Natural killer cell treated with Interleukin-12 subunit alpha and Interleukin-12 subunit beta and Interleukin-15 and Interleukin-18, amount 100 ng/mL, for 72 hours (primary cell): ENCODE measurements at places on chromosomes 7 and 10. TPM values are rescaled to one million over a fixed set of nuclear protein-coding genes. Genes with fewer than 3 reads are reported as not detected.
A peak's percentile ranks its signal among the peaks of the same experiment; 100 is the strongest.

Gene HSPB1
- total RNA-seq: 13.3 TPM

Gene FBH1
- total RNA-seq: 65.3 TPM

Gene ABCC2
- 1.5 TPM for total RNA-seq

Gene HOXA10
- total RNA-seq: 1.3 TPM

Gene DOCK1
- total RNA-seq: 1.3 TPM

Gene CALCR
- total RNA-seq: not detected

Gene MRLN
- total RNA-seq: not detected

Gene RNF148
- not detected for total RNA-seq

Gene PDE6C
- total RNA-seq: not detected

Gene CYP3A7
- total RNA-seq: not detected

Gene PTPN20
- not detected for total RNA-seq

Gene DRGX
- not detected for total RNA-seq

Gene TACC2
- not detected for total RNA-seq

Gene MAP3K8
- 239 TPM for total RNA-seq

Gene CDK1
- 61.1 TPM for total RNA-seq

Gene UCN3
- not detected for total RNA-seq

DNA sequence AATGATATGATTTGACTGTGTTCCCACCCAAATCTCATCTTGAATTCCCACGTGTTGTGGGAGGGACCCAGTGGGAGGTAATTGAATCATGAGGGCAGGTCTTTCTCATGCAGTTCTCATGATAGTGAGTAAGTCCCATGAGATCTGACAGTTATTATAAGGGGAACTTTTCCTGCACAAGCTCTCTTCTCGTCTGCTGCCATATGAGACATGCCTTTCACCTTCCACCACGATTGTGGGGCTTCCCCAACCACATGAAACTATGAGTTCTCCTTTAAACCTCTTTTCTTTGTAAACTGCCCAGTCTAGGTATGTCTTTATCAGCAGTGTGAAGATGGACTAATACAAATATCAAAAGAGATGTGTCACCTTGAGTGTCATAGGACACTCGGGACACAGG, 502.7 kb upstream of the PODXL start:
- DNase-seq: no peak

DNA sequence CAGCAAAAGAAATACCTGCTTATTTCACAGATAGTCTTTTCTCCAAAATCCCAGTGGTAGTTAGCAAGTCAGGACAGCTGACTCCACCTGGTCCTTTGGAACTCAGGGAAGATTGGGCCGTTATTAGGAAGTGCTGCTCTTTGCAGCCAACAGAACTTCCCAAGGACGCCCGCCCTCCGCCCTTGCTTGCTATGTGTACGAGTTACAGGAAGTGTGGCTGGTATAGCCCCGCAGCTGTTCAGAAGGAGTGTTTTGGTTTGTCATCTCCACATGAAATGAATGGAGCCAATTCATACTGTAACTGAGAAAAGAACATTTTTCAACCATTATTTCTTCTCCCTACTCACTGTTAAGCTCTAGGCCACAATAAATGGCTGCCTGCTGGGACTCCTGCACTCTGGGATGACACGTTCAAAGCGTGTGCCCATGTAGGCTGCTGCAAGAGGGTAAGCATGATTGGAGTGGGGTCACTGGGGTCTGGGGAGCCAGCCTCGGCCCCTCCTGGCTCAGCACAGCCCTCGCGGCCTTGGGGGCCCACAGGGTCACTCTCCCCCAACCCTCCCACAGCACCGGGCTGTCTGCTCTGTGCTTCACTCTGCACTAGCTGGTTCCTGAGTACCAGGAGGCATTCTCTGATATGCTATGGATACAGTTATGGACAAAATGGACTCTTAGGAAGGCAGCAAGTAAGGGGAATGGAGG, 244.0 kb downstream of the EBF3 start:
- DNase-seq: no peak

DNA sequence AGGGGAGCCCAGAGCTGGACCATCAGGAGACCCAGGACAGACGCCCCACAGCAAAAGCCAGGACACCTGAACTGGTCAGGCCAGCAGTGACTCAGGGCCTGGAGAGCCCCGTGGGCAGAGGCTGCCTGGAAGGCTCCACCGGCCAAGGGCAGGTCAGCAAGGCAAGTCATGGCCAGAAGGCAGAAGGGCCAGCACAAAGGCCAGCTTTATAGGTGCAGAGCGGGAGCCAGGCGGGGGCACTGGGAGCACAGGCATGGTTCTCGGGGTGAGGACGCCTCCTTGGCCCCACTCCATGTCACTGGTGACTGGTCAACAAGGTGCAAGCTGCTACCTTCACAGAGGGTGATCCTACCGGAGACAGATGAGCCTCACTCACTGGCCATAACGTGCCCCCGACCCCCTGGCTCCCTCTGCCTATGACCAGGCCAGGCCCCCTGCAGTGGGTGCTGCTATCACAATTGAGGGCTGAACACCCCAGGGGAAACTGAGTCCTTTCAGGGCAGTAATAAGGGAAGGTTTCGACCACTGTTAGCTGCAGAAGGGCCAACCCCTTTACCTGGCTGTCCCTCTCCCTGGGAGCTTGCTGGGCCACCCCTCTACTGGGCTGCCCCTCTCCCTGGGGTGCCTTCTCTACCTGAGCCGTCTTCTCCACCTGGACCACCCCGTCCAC, 317.4 kb downstream of the PTPRN2 start:
- DNase-seq: peak; percentile 35

DNA sequence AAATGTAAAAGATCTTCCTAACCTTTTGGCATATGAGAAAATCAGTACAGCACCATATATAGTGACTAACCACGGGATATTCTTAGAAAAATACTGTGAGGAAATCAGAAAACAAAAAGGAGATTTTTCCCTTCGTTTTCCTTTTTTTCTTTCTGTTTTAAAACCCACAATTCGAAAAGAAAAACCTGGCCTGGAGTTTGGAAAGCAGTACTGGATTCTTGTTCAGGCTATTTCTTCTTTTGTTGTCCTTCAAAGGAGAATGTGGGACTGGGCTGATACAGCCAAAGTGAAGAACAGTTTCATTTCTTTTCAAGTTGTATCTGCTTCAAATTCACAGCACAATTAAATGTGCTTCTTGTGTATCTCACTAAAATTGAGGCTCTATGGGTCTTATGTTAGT, 156.8 kb upstream of the PHYHIPL start:
- no peak for DNase-seq

- DNase-seq: no peak
Observed at GRCh38 chr10:116170815-116171250, 102.2 kb downstream of the GFRA1 start.

GRCh38 chr10:103663802-103664201, 170.3 kb downstream of the NEURL1 start:
- DNase-seq: no peak

DNA sequence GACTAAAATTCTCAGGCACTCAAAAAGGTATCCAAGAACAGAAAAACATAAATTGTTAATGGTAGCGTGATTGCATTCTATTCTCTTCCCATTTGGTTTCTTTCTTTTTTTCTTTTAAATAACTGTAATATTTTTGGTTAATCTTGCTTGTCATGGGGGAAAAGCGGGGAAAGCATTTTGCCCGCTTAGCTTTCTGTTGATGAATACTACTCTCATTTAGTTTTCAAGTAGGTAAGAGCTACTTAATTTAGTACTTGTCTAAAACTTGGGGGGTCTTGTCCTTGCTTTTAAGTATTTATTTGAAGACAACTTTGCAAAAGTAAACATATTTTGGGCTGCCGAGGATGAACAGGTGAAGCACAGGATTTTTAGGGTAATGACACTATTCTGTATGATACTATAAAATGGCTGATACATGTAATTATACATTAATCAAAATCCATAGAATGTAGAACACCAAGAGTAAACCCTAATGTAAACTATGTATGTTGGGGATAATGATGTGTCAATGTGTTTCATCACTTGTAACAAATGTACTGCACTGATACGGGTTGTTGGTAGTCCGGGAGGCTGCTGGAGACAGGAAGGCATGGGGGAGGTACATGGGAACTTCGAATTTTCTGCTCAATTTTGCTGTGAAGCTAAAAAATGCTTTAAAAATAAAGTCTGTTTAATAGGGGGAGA, 1.7 kb downstream of the TES start:
- no peak for DNase-seq

GRCh38 chr10:130631142-130632096, 495.2 kb downstream of the GLRX3 start:
- DNase-seq: no peak

DNA sequence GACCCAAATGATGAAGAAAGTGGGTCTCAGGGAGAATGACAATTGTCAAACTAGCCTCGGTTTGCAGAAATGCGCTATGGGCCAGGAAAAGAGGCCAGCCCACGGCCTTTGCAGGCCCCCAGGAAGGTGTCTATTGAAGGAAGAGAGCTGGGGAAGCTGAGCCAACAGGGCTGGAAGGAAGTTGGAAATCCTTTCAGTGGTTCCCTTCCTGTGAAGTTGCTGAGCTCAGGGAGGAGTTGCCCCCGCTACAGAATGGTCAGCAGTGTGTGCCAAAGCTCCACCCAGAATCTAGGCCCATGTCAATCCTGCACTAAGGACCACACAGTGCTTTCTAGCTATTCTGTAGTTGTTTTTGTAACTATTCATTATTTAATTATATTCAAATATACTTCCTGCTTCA, 91.6 kb upstream of the ANLN start:
- DNase-seq: no peak

- no peak for DNase-seq
Observed at GRCh38 chr7:116912269-116912909, 40.9 kb upstream of the ST7 start.

GRCh38 chr10:4635388-4635787, 190.6 kb upstream of the AKR1E2 start:
- DNase-seq: no peak

- no peak for DNase-seq
Observed at GRCh38 chr10:50563906-50564305, 59.9 kb downstream of the SGMS1 start.

DNA sequence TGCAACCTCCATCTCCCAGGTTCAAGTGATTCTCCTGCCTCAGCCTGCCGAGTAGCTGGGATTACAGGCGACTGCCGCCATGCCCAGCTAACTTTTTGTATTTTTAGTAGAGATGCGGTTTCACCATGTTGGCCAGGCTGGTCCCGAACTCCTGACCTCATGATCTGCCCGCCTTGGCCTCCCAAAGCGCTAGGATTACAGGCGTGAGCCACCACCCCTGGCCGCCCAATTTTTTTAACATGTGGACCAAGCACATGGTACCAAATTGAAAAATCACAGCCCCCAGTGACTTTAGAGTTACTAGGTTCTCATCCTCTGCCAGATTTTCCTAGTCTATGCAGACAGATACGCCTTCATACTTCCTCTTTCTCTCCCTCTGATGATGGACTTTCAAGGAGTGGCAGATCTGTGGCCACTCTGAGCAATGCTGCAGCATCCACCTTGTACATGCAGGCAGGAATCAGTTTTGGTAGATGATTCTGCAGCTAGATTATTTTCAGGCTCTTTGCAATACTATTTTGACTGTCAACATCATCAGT, 34.0 kb upstream of the EZH2 start:
- DNase-seq: no peak

DNA sequence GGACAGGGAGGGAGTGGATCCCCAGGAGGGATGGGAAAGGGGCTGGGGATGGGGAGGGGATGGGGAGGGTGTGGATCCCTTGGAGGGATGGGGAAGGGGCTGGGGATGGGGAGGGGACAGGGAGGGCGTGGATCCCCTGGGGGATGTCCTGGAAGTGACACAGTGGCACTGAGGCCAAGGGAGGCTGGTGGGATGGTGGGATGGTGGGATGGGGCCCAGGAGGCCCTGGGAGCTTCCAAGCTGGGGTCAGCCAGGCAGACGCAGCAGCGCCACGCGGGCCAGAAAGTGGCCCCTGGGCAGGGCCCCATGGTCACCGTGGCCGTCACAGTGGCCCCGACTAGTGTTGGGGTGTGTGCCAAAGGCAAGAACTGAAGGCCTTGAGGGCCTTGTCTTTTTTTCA, 67.8 kb downstream of the INPP5A start:
- no peak for DNase-seq

DNA sequence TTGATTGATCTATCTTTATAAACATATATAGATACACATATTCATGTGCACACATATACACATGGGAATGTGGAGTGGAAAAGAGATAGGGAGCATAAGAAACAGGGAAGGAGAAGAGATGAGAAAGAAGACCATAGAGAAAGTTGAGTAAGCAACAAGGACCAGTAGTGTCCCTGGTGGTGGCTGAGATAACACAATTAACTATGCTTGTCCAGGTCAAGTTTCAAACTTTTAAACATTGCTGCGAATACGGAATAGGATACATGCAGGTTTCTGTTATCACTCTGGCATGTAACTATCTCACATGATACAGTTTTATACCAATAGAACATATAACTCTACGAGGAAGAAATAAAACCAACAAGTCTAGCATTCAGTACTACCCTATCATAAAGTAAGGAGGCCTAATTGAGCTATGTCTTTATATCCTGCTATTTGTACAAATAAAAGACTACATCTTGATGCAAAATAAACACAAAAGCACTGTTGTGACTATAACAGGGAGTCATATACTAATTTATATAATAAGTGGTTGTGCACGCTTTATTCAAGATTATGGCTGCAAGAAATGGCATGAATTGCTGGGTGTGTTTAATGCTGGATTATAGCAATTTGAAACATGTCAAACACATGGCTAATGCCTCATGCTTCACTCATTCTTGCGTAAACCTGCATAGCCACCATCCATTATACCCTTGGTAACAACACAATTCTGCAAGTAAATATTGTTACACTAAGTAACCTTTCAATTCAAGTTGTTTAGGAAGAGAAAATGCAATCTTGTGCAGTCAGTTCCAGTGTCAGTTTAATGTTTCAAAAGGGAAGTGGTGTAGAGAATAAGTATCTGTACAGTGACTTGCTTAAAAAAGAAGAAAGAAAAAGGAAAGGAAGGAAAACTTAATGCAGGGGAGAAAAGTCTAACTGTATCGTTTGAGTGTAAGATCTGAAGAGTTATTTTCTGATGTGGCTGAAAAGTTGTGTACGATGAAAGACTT, 8.2 kb downstream of the FOXP2 start:
- DNase-seq: no peak

DNA sequence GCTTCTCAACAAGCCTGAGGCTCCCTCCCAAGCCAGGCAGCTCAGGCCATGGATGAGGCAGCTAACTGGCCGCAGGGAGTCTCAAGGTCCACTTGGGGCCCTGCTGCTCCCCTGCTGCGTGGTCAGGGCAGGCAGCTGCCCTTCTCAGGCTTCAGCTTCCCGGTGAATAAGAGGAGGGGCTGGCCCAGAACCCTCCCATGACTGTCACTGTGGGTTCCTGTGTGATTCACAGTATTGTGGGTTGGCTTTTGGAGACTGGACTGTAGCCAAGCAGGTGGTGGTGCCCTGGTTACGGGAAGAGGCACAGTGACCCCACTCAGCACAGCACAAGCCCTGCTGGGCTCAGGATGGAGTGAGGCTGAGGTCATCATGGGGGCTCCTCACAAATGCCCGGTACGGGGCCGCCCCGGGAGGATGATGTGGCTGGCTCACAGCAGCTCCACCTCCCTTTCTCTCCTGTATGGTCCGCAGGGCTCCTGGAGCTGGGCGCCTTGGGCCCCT, 189.8 kb downstream of the HECW1 start:
- no peak for DNase-seq

- no peak for DNase-seq
Observed at GRCh38 chr7:121544726-121545125, 148.6 kb upstream of the FAM3C start.

GRCh38 chr7:30032310-30033125, 4.3 kb downstream of the PLEKHA8 start:
- DNase-seq: no peak
